Midbrain (tissue), 1 donor: ENCODE measurements at places on chromosomes 5 and 9.

DNA sequence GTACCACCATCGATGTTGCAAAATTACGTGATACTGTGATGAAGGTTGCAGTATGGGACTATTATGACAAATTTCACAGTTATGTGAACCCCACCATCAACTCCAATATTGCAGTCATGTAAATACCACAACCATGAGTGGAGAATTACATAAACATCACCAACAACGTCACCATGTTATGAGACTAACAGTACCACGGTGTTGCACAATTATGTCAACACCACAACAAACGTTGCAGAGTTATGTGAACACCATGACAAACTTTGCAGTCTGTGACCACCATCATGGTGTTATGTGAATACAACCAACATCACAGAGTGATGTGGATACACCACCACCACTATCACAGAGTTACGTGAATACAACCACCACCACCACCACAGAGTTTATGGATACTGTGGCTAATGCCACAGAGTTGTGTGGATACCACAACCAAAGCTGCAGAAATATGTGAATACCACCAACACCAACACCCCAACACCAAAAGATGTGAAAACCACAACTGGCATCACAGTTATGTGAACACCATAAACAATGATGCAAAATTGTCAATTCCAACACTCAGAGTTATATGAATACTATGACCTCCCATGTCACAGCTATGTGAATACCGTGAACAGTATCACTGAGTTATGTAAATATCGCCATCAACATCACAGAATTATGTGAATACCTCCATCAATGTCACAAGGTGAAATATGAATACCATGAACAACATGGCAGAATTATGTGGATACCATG is 62.4 kb downstream of the SHC3 start:
- DNase-seq, result no peak

DNA sequence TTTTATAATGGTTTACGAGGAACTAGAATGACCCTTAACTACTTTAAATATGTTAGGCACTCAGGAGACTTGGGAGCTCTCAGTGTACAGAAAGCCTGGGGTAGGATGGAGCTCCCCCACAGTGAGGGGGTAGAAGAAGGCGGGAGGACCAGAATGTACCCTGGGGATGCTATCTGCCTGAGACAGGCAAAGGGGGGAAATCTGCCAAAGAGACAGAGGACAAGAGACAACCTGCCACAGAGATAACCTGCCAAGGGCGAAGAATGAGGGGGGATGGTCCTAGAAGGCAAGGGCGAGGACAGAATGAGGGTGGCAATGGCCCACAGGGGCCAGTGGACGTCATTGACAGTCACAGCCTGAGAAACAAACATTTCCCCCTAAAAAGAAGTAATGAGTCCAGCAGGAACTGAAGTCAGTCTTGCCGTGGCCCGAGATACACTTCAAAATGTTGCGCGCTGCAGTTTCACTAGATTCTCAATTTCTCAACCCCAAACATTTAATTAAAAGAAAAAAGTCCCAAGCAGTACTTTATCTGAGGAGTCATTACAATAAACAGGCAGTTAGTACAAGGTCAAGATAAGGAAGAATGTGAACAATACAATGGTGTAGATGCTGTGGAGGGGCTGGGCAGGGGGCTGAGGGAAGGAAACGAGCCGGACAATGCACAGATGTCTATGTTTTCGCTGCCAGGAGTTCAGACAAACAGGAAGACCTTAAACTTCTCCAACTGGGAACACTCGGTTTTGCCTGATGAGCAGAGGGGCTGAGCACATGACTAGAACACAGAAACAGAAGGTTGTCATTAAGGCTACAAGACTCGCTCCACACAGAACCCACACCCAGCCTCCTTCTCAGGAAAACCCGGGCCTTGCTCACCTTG is 125.0 kb downstream of the LHFPL2 start:
- no peak for DNase-seq

DNA sequence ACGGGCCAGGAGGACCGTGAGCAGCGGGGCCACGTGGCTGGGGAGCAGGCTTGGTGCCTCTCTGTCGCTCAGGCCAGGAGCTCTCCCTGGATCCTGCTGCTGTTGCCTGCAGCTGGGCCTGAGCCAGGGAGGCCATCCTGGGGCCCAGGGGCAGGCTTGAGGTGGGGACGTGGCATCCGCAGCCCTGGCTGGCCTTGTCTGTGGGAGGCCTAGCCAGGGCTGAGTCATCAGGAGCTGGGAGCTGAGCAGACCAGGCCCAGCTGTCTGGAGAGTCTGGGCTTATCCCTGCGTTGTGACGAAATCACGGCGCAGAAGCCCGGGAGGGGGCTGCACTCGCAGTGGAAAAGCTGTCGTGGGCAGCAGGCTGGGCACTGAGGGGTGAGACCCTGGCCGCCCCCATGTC is 138.8 kb upstream of the COL5A1 start:
- no peak for DNase-seq

GRCh38 chr9:3285365-3286161 is 240.2 kb downstream of the RFX3 start:
- DNase-seq, result no peak

- DNase-seq, result no peak
Measured at GRCh38 chr5:83031381-83031780, 45.8 kb downstream of the TMEM167A start.

GRCh38 chr5:101658433-101658832 is 637.7 kb downstream of the SLCO4C1 start:
- DNase-seq, result no peak

GRCh38 chr5:10863763-10864383 is 102.8 kb upstream of the DAP start:
- DNase-seq, result peak; percentile 48

DNA sequence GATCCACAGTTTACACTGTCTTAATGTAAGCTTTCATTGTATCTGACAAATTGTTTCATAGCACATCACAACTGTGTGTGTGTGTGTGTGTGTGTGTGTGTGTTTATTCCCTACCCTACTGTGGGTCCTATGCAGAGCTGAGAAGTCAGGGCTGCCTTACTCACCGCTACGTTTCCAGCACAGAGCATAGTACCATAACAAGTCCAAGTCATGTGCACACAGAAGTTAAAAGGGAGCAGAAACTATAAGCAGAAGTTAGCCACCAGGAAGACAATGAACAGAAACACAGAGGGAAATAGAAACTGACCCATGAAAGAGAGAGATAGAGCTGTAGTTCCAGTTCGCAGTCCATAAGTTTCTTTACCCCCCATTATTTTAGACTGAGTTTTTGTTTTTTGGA is 38.2 kb upstream of the DMXL1 start:
- no peak for DNase-seq

GRCh38 chr5:63097286-63097685 is 518.7 kb downstream of the LRRC70 start:
- DNase-seq, result no peak

GRCh38 chr9:70415476-70415875 is 1.0 kb upstream of the KLF9 start:
- no peak for DNase-seq

DNA sequence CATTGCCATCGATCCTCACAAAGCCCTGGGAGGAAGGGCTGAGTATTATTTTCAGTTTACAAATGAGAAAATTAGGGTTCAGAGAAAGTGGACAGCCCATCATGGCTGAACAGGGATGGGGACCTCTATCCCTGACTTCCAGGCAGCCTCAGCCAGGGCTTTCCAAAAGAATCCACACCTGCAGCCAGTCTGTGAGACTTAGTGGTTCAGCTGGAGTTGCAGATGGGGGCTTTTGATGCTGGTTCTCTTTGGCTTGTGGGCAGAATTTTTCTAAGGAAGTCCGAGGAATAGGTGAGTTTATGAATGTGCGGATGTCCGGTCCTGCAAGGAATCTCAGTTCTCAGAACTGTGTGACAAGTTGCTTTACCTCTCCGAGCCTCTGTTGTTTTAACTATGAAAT is 138.1 kb downstream of the RGS3 start:
- no peak for DNase-seq

- peak; percentile 31 for DNase-seq
Measured at GRCh38 chr5:41925555-41925951, 472 bp downstream of the FBXO4 start.

DNA sequence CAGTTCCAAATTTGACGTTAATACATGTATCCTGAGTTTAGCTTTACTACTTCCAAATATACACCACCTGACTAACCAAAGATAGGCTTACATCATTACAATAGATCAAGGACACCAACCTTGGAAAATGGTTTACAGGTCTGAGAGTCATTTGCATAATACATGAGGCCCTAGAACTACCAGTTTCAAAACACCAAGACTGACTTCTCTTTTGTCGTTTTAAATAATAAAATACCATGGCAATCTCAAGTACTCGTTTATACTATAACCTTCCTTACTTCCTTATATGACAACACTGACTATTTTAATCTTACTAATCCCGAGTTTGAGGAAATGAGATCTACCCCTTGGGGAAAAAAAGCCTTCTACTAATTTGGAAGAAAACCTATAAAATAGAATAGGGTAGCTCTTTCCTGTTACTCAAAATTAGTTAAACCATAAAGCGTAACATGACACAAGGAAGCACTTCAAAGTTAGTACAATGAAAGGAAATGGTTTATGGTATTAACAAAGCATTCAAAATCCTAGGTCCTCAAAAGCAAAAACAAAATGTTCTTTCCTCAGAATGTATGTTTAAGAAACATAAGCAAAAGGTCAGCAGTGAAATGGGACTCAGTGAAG is 42.1 kb downstream of the UBQLN1 start:
- no peak for DNase-seq

DNA sequence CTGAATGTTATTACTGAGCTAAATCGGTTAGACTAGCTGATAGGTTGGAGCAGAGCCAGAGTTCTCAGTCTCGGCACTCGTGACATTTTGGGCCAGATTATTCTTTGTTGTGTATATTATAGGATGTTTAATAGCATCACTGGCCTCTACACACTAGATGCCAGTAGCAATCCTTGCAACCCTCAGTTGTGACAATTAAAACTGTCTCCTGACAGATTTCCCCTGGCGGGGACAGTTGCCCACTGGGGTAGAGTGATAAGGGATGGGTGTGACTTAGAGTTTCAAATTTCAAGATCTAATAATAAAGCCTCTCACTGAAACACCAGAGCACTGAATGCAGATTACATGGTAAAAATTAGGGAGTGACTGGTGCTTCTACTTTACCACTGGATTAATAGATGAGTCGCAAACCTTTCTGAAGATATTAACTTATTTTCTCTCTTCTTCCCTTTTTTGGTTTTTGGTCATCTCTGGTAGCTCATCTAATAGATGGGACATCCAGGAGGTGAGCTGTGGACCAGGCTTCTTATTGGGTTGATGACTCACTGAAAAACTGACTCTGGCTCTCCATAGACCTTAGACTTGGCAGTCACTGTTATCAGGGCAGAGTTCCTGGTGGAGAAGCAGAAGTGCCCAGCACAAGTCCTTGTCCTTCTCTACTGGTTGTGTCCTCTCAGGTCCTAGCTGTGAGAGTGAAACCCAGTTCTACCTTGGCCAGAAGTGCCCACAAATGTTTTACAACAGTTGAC is 150.3 kb downstream of the UNC13B start:
- DNase-seq, result no peak

DNA sequence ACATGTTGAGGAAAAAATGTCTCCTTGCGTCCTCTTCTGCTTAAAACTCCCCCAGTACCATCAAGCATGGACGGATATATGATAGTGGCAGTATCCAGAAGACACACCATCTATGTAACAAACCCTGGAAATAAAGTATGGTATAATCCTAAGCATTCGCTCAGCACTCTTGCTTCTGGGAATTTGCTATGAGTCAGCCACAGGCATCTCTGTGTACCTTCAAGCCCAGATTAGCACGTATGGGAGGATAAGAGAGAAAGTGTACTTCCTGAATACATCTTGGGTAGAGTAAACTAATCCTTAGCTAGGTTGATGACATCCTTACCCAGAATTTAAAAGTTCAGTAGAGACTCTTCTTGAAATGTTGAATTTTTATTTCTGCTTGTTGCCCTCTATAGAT is 71.2 kb downstream of the GHR start:
- DNase-seq, result no peak

GRCh38 chr5:96141749-96142148 is 180.1 kb upstream of the ELL2 start:
- DNase-seq, result no peak

GRCh38 chr9:120688758-120689157 is 25.5 kb downstream of the MEGF9 start:
- DNase-seq, result no peak

DNA sequence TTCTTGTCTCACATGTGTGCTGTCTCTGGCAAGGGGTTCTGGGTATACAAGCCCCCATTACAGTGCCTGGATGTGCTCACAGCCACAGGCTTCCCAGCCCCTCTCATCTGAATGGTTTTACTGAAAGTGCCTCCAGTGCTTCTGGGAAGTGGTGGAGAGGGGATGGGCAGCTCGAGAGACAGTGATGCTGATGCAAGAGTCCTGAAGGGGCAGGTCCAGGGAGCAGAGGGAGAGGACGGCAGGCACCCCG is 93.5 kb downstream of the PHF2 start:
- no peak for DNase-seq

GRCh38 chr9:28051559-28052503 is 478.6 kb upstream of the C9orf72 start:
- DNase-seq, result no peak
